ENCODE measurements at places on chromosomes 4 and X.

- DNase-seq: no peak
Measured at GRCh38 chrX:103356130-103356798, at the start of gene TCEAL9. TSS of gene TCEAL9 (plus strand) at chrX:103356506. CDS start at chrX:103357685, 1,179 bp downstream.

DNA sequence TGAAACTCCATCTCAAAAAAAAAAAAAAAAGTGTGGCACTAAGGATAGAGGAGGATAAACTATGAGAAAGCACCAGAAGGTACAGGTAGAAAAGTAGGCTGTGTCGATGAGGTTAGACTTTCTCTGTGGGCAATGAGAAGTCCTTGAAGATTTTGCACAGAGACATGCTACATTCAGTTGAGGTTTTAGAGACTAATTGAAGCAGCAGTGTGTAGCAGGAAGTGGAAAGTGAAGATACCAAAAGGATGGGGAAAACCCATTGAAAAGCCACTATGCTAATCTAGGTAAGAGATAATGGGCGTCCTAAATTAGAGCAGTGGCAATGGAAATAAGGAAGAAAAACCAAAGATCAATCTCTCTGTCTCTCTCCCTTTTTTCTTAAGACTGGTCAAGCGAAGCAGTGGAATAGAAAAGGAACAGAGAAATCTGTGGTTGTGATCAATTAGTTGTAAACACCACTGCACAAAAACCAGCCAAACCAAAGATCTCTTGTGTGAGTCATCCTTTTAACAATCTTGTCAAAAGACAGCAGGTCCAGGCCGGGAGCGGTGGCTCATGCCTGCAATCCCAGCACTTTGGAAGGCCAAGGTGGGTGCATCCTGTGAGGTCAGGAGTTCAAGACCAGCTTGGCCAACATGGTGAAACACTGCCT is 3.5 kb downstream of the SPINK2 start:
- peak; percentile 25 for DNase-seq

DNA sequence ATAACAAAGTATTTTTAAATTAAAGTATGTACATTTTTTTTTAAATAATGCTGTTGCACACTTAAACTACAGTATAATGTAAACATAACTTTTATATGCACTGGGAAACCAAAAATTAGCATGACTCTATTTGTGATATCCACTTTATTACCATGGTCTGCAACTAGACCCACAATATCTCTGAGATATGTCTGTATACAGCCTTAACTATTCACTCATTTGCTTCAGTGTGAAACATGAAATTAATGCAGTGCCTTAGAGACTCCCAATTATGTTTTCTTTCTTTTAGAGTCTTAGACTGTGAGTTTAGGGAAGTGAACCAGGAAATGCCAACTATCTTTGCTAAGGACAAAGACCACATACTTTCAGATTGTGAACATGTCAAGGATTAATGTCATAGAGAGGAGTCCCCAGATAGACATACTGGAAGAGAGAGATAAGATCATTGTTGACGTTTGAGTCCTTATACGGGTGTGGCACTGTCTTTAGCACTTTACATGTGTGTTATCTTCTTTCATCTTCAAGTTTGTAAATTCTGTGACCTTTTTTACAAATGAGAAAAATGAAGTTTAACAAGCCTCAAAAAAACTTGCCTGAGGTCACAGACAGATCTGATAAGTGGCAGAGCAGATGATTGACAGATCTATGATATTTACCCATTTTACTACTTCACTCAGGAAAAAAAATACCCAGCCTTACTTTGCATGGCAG is 23.2 kb downstream of the CXorf58 start:
- DNase-seq: no peak

DNA sequence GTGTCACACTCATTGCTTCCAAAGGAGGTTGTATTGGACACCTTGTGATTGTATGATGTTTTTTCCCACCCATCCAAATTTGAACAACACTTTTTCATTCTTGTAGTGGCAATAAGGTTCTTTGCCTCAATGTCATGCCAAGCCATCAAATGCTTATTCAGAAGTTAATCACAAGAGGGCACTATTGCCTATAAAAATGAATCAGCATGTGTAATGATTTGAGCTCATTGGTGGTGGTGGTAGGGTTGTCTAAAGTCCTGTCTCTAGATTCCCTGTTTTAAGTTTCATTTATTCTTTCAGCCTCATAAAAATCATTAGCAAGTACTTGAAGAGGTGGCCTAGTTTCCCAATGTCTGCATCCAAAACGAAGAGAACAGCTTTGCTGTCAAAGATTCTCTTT is 37.0 kb downstream of the IRS4 start:
- no peak for DNase-seq

- no peak for DNase-seq
Measured at GRCh38 chrX:37726346-37726745, 40.8 kb downstream of the XK start.

- DNase-seq: no peak
Measured at GRCh38 chr4:145830699-145831098, 107.9 kb downstream of the ZNF827 start.

DNA sequence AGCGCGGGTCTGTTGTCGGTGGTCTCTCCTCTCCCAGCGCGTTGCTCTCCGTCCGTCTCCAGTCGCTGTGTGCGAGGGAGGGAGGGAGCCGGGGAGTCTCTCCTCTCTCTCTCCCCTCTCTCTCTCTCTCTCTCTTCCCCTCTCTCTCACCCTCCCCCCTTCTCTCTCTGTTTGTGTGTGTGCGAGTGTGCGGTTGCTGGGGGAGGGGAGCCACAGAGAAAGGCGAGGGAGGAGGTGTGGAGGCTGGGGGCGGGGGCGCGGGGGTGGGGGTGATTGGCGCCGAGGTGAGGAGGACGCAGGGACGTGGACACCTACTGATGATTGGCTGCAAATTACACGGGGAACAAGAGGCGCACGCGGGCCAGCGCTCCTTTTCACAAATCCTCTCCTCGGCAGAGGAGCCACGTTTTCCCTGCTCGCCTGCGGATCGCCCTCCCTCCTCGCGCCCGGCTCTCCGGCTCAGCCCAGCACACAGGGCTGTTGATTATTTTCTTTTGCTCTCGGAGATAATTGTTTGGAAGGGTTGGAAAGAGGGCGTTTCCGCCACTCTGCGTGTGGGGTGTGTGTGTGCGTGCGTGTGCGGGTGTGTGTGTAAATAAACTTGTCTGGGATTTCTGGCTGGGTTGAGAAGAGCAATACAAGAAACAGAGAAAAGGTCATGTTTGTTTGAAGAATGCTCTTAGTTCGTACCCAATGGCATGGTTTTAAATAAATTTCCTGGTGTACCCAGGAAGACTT is at the start of gene CXXC4:
TSS of gene CXXC4 (minus strand) at position 73 of the 738 bp plus-strand sequence. CDS start 3,092 bp downstream, outside the sequence.
- peak; percentile 19 for DNase-seq

DNA sequence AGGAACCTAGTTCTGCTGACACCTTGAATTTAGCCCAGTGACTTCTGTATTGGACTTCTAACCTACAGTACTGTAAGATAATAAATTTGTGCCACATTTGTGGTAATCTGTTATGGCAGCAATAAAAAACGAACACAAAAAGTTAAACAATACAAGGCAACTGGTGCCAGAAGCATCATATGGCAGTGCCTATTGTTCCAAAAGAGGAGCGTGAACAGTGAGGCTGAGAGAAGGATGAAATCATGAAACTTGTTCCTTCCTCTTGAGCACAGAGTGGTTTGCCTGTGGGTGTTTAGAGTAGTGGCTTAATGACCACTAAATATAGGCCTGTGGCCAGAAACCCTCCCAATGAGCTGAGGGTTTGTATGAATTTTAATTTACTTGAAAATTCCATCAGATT is 69.7 kb upstream of the PGRMC2 start:
- no peak for DNase-seq

DNA sequence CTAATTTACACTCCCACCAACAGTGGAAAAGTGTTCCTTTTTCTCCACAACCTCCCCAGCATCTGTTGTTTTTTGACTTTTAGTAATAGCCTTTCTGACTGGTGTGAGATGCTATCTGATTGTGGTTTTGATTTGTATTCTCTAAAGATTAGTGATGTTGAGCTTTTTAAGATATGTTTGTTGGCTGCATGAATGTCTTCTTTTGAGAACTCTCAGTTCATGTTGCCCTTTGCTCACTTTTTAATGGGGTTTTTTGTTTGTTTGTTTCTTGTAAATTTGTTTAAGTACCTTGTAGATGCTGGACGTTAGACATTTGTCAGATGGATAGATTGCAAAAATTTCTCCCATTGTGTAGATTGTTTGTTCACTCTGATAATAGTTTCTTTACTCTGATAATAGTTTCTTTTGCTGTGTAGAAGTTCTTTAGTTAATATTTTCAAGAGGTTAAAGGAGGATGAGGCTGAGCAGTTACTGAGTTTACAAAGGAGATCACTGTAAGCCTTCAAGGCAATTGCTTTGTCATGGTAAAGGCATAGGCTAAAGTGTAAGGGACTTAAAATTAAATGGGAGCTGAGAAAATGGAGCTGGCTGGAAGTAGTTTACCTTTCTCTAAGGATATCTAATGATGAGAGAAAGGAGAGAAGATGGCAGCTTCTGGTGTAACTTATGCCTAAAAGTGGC is 323.4 kb downstream of the PCDH7 start:
- DNase-seq: no peak
